ENCODE measurements at places on chromosomes 3 and 15.
A peak's percentile ranks its signal among the peaks of the same experiment; 100 is the strongest.

DNA sequence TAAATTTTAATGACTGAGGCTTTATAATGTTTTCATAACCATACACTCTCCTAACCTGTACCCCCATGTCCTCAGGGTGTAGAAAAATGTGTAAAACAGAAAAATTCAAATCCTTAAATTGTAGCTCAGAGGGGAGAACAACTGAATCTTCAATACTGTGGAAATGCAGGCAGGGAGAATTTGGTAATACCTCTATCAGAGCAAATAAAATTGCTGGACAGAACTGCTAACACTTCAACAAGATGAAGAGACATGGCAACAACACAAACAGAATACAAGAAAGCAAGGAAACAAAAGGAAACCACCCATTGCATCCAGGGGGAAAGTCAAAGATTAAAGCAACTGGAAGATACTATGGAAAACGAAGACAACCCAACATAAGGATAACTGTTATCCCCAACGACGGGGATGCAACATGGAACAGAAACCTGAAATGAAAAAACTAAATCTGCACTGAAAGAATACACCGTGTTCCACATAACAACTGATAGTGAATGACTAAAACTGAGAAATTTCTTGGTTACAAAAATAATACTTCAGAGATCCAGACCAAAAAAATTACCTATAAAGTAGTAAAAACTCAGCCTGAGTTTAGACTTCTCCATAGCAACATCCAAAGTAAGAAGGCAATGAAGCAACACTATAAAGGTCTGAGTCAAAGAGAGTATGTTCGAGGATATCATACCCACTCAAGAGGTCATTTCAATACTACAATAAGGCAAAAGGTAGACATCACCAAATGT lies 48.5 kb downstream of the HACD2 start:
- no peak for DNase-seq

DNA sequence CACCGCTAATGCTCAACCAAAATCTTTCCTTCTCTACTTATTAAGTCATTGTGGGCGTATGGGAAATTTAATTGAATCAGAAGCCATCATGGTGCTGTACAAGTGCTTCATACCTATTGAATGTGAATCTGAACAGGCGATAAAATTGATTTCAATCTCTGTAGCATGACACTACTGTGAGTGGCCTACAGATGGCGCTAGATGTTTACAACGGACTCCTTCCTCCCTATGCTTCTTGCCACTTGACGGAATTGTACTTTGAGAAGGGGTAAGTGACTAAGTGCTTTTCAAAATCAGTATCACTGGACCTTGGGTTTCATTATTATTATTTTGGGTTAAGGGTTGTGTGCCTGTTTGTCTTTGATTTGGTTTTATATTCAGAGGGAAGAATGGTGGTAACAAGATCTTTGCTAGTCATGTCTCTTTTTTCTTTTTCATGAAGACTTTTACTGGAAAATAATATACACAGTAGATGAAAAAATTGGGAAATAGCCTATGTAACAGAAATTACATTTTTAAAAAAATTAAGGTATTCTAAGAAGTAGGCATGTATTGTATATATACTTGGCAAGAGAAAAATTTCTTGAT lies 35.4 kb downstream of the ACP3 start:
- peak; percentile 76 for DNase-seq

DNA sequence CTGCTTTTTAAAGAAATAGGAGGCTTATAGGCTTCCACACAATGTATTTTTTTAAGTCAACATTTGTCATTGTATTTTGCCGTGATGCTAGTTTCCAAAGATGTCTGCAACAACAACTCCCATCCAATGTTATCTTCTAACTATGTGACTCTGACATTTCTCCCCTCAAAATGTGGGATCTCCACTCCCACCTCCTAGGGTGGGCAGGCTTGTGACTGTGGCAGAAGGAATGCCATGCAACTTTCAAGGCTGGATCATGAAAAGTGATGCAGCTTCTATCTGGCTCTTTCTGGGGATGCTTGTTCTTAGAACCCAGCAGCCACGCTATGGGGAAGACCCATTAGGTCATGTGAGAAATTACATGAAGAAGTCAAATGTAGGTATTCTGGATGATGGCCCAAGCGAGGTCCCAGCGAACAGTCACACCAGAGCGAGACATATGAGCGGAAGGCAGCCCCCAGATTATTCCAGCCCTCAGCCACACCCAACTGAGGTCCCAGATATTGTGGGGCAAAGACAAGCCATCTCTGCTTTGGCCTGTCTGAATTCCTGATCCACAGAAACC lies 124.3 kb downstream of the BDH1 start:
- DNase-seq = no peak

DNA sequence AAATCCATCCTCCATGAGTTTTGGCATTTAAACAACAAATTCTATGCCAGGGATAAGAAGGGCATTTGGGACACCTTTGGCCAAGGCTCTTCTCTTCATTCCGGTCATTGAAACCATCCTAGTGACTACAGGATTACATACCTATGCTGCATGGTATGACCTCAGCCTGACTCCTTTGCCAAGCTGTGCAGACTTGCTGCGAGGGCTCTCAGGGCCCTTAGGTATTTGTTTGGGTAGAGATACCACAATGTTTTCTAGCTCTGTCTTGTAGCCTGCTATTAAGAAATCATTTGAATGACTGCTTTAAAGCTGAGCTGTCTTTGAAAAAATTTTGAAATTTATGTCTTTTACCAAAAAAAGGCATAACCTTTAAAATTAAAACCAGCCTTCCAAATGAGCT lies 749.8 kb upstream of the SGO1 start:
- no peak for DNase-seq

DNA sequence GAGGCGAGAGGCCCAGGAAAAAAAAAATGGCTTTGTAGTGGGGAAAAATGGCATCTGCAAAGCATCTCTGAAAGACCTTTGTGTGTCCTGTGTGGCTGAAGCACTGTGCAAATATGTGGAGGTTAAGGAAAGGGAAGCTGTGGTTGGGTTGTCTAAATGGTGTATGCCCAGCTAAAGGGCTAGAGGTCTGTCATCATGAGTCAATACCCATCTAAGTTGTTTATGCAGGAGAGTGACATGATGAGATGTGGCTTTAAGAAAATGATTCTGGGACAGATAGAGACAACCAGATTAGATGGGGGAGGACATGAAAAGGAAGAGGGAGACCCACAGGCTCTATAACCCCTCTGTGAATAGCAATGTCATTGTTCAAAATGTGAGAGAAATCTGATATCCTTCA lies 280.7 kb downstream of the MFSD1 start:
- no peak for DNase-seq

- DNase-seq = no peak
Observed at GRCh38 chr3:174776123-174776522, 83.0 kb upstream of the NAALADL2 start.

DNA sequence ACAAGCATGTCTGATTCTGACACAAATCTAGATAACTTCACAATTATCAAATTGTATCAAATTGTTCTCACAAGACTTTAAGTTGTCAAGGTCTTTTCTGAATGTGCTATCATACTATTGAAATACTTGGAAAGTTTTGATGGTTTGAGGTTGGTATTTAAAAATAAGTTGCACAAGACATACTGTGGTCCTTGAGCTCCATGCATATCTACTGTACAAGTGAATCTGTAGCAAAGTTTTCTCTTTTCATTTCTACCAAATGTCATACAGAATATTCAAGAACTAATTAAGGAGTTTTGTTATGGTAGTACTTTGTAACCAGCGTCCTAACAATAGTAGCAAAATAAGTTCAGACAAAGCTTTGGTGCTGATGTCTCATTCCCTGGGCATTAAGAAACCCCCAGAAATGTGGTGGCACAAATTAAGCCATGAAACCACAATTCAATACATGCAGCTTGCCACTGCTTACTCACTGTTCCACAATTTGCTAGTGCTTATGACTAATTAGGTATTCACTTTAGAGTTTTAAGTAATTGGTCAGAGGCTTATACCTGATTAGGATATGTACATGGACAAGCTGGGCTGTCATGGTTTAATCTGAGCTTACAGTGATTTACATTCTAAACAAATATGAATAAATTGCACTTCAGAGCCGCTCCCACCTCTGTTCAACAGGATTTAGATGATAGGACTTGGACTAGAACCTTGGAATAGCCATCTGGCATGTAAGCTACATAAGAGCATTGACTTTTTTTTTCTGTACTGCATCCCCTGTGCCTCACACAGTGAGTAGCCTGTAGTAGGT lies 8.8 kb downstream of the TBC1D23 start:
- peak; percentile 30 for DNase-seq

DNA sequence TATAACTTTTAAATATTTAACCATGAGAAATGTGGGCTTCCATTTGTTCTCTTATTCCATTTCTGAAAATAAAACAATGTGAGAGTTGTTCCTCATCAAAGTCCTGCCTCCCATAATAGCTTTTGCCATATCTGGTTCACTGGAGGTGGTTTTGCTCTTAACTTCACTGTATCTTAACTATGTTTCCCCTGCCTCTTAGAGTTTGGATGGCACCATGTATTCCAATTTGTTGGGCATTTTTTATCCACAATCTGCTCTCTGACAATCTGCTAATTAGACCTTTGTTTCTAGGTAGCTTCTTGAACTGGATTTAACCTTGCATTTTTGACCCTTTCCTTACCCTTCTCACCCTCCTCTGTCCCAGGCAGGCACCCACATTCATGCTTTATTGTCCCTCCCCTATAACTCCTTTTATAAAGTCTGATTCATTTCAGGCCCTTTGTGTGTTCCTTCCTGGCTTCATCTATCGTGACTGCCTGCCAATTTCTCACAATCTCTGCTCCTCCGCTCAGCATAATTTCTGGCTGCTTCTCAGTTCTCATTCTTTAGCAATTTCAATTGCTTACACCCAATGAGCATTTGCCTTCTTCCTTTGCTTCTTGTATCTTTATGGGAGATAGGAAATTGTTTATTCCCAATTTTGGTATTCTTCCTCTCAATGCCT lies 144.2 kb upstream of the ARHGEF26 start:
- no peak for DNase-seq

DNA sequence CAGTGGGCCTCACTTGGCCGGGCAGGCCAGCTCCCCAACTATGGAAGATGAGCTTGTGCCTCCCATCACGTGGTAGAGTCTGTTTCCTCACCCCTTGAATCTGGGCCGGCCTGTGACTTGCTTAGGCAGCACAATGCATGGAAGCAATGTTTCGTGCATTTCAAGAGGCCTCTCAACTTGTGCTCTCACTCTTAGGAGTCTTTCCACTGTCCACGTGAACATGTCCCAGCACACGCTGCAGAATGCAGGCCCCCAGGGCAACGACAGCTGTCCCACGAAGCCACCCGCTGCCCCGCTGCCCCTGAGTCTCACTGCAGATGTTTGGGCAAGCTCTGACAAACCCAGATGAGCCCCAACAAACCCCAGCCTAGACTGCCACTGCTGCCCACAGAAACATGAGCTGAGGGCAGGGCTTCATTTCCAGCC lies 27.2 kb upstream of the SLC41A3 start:
- DNase-seq = no peak

GRCh38 chr15:100308213-100308600 lies 33.6 kb downstream of the ADAMTS17 start:
- no peak for DNase-seq

DNA sequence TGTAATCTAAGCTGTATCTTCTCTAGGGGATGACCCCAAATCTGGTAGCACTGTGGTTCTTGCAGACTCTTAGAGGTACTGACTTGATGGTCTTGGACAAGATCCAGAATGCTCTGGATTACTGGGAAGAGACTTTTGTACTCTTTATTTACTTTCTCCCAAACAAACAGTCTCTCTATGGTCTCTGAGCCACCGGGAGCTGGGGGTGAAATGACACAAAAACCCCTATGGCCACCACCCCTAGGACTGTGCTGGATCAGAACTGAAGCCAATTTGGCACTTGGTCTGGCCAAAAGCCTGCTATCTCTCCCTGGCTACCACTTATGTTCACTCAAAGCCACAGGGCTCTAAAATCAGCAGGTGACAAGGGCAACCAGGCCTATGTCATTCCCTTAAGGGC lies 50.2 kb upstream of the SI start:
- no peak for DNase-seq

DNA sequence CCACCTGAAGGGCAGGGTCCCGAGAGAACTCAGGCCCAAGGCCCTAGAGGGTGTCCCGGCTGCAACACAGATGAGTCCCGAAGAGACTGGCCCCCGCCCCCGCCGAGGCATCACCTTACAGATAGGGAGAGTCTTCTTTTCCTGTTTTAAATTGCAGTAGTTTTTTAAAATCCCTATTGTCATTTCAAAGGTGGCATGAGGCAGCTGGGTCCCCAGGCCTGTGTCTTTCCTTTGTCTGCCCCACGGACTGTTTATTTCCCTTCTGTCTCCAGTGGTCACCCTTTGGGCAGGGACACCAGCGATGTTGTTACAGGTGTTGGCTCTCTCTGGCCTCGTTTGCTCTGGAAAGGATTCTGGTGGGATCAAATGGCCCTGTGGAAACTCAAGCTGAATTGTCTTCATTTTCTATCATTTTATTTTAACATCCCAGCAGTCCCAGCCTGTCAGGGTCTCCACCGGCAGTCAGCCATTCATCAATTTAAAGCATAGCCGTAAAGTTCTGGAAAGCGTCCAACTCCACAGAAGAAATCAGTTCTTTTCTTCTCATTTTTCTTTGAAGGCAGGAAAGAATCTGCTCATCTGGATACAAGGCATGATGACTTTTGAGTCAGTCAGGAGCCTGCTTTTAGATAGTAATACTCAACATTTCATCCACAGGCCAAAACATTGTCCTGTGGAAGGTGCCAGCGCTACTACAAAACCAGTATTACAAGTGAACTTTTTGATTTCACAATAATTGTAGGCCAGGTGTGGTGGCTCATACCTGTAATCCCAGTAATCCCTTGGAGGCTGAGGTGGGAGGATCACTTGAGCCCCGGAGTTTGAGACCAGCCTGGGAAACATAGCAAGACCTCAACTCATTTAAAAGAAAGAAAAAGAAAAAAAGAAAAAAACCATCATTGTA lies 96.2 kb downstream of the HES1 start:
- DNase-seq = no peak

DNA sequence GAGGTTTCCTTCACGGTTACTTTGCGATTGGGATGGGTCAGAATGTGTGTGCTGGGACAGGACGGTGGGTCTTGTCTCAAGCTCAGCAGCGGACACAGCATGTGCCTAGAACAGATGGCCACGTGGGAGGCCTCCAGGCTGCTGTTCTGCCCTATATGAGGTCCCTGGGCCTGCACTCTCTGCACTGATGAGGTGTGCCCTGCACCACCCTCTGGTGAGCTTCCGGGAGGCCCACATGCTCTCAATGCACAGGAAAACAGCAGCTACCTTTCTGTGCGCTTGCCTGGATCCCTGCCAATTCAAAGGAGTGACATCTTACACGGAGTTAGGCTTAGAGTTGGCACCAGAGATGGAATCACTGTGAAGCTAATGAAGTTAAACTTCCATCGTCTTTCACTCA lies 59.8 kb downstream of the BOC start:
- no peak for DNase-seq

DNA sequence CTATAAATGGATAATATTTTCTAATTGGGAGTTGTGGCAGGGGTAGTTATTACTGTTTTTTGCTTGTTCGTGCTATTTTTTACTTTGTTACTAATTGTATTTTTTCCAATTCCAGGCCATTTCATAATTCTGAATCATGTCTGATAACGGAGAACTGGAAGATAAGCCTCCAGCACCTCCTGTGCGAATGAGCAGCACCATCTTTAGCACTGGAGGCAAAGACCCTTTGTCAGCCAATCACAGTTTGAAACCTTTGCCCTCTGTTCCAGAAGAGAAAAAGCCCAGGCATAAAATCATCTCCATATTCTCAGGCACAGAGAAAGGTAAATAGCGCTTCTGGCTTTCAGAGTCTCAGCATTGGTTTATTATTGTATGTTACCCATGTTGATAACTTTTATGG lies 42.9 kb downstream of the PAK2 start:
- no peak for DNase-seq

GRCh38 chr3:111668888-111669488 lies 73.8 kb upstream of the ZBED2 start:
- DNase-seq = no peak

- DNase-seq = no peak
Observed at GRCh38 chr15:70272565-70273355, 175.0 kb upstream of the TLE3 start.

Measured in activated T-cell treated with anti-CD3 and anti-CD28 coated beads, Interleukin-2, amount 50 U/mL, for 48 hours (primary cell).